Progenitor cell of endocrine pancreas (in vitro differentiated cells): ENCODE measurements at places on chromosomes 16 and 17. TPM values are rescaled to one million over a fixed set of nuclear protein-coding genes. Genes with fewer than 3 reads are reported as not detected.

Gene NTN1
- 3.3 and 4.4 TPM in 2 replicates for total RNA-seq

DNA sequence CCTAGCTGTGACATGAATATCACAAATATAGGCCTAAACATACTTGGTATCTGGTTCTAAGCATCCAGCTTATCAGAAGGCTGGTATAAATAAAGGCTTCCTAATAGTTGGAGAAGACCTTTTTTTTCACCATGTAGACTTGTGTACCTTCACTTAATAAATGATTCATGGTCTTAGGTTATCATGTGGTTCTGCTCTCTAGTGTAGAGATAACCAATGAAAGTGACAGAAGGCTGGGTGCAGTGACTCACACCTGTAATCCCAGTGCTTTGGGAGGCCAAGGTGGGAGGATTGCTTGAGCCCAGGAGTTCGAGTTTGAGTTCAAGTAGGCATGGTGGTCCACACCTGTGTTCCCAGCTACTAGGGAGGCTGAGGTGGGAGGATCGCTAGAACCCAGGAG is 3.1 kb downstream of the DDX19A start:
- no peaks in the 10 kb centered on the region for H3K27me3 ChIP-seq
- DNase-seq = no peak
- H3K4me1 ChIP-seq = peaks cover 10% of the 10 kb centered on the region
- H3K36me3 ChIP-seq = peaks cover 7% of the 10 kb centered on the region
- H3K27ac ChIP-seq = no peak overlapping the region

DNA sequence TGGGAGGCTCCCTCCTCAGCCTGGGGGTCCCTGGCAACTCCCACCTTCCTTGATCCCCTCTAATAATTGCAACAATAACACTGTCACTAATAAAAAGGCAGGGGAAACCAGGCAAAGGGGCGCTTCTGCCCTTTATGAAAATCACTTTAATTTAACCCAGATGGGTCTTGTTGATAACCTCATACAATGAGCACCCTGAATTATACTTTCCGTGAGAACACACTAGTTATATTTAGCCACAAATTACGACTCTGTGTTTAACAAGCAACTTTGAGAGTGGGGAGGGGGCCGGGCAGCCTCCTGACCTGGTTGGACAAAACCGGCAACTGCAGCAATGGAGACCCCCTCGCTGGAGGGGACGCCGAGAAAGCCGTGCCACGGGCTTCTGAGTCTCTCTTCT is 5.7 kb upstream of the BAHCC1 start:
- peaks cover 40% of the 10 kb centered on the region for H3K4me1 ChIP-seq
- no peaks in the 10 kb centered on the region for H3K36me3 ChIP-seq
- no peak overlapping the region for H3K27ac ChIP-seq
- H3K4me3 ChIP-seq = no peak overlapping the region
- H3K27me3 ChIP-seq = peaks cover 6% of the 10 kb centered on the region

Gene GCGR
- total RNA-seq = 2.1 and 2.2 TPM in 2 replicates

DNA sequence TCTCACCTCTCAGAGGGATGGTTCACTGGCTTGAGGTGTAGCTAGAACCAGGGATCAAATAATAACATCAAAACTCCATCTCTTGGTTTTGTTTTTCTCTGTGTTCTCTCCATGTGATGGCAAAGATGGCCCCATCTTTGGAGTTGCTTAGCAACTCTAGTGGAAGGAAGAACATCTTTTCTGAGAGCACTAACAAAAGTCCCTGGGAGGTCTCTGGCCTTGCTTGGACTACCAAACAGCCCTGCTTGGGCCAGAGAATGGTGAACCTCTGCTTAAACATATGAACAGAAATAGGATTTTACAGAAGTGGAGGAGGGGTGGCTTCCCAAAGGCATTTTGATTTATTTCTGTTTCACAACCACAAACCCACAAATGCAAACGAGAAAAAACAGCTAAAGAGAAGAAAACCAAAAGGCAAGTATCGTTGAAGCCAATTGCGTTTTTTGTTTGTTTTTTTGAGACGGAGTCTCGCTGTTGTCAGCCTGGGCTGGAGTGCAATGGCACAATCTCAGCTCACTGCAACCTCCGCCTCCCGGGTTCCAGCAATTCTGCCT is 13.2 kb downstream of the GABARAPL2 start:
- H3K36me3 ChIP-seq = peaks cover 18% of the 10 kb centered on the region
- H3K4me1 ChIP-seq = peaks cover 2% of the 10 kb centered on the region
- H3K4me3 ChIP-seq = no peak overlapping the region
- H3K27ac ChIP-seq = no peak overlapping the region
- no peak for DNase-seq
- no peaks in the 10 kb centered on the region for H3K27me3 ChIP-seq

Gene PSMD7
- 87.6 and 92.9 TPM in 2 replicates for total RNA-seq

DNA sequence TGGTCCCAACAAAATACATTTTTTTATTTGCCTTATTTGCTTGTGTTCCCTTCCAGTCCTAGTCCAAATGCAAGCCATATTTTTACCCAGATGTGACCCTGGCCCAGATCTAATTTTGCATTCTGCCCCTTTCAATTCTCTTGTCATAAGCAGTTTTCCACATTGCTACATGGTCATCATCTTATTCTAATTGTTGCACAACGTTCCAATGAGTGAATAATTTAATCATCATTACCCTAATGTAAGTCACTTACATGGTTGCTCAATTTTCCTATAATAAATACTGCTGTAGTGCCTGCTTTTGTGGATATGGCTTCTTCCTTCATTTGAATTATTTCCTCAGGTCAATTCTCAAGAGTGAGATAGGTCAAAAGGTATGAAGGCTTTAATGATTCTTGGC is 12.8 kb downstream of the RSAD1 start:
- DNase-seq = no peak
- no peak overlapping the region for H3K27ac ChIP-seq
- no peaks in the 10 kb centered on the region for H3K27me3 ChIP-seq
- peaks cover 2% of the 10 kb centered on the region for H3K4me1 ChIP-seq
- H3K36me3 ChIP-seq = no peaks in the 10 kb centered on the region
